Mammary epithelial cell (primary cell): ENCODE measurements at places on chromosomes 13 and 19. TPM values are rescaled to one million over a fixed set of nuclear protein-coding genes. Genes with fewer than 3 reads are reported as not detected.

DNA sequence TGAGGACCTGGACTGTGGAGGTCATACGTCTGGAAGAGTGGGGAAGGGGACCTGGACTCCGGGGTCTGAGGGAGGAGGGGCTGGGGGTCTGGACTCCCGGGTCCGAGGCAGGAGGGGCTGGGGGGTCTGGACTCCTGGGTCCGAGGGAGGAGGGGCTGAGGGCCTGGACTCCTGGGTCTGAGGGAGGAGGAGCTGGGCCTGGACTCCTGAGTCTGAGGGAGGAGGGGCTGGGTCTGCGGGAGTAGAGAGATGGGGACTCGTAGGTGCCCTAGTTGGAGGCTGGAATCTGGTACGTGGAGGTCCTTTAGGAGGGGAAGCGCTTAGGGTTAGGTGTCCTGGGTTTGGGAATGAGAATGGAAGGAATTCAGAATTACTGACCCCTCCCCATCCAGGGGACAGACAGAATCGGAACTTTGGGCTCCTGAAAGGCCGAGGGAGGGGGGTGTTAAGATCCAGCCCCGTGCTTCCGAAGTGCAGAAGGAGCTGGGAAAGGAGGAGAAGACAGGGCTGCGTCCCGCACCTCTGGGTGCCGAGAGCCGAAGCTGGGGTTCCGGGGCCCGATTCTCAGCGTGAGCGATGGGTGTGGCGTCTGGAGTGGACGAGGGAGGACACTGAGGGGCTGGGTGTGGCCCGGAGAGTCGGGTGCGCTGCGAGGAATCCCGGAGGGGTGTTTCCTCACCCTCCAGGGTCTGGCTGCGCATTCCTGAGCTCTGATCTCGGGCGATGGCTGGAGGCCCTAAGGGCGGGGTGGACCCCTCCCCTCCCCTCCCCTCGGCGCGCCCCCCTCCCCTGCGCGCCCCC, 608 bp downstream of the MYADM start:
- peak; percentile 37 for DNase-seq

DNA sequence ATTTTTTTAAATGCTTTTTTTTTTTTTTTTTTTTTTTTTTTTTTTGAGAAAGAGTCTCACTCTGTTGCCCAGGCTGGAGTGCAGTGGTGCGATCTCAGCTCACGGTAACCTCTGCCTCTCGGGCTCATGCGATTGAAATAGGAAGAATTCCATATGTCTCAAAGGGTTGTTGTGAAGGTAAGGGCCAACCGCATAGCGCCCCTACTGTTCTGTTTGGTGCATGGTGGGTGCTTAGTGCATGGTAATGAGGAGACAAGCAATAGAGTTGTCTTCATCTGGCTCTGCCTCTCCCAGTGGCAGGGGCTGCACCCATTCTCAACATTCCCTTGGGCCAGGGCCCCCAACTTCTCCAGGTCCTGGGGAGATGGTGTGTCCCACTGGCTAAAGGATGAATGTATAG, 68.7 kb downstream of the RASL11A start:
- DNase-seq = peak; percentile 20

- DNase-seq = no peak
Observed at GRCh38 chr13:110107568-110108347, 199.2 kb downstream of the COL4A1 start.

DNA sequence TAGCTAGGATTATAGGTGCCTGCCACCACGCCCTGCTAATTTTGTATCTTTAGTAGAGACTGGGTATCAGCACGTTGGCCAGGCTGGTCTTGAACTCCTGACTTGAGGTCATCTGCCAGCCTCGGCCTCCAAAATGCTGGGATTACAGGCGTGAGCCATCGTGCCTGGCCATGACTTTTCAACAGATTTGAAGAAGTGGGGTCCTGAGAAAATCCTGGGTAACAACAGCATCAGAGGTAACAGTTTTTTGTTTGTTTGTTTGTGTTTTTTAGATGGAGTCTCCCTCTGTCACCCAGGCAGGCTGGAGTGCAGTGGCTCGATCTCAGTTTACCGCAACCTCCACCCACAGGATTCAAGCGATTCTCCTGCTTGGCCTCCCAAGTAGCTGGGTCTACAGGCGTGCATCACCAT, 3.7 kb downstream of the JUNB start:
- no peak for DNase-seq

- DNase-seq = no peak
Observed at GRCh38 chr13:22108283-22108942, 437.5 kb downstream of the FGF9 start.

GRCh38 chr13:108561149-108561548, 68.3 kb upstream of the MYO16 start:
- no peak for DNase-seq

- no peak for DNase-seq
Observed at GRCh38 chr13:64078025-64078424, 2662.4 kb upstream of the PCDH20 start.

GRCh38 chr13:79684371-79684770, 203.4 kb downstream of the NDFIP2 start:
- no peak for DNase-seq

DNA sequence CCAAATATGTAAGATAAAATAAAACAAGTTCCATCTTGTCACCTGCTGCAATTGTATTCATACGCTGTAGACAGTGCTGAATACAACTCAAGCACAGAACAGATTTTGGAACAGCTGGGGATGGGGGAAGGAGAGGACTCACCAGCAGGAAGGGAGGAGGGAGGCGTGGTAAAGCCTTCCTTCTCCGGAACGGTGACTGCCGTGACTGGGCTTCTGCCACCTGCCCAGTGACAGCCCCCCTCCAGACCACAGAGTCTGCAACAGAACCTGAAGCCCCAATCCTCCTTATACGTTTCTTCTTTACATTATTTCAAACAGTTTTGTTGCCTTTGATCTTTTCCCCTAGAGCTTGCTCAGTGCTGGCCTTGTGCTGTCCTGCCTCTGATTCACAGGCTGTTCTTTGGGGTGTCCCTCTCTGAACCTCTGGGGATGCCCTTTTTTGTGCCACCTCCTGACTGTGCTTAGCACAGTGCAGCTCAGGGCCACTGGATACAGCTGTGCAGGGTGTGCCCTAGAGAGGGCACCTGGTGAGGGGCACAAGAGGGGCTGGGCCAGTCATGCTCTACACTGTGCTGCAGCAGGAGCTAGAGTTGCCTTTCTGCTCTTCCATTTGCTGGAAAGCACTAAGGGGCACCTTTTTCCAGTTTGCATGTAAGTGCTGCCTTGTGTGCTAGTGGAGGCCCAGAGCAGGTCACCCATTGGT, 213.0 kb downstream of the ZIC5 start:
- no peak for DNase-seq

DNA sequence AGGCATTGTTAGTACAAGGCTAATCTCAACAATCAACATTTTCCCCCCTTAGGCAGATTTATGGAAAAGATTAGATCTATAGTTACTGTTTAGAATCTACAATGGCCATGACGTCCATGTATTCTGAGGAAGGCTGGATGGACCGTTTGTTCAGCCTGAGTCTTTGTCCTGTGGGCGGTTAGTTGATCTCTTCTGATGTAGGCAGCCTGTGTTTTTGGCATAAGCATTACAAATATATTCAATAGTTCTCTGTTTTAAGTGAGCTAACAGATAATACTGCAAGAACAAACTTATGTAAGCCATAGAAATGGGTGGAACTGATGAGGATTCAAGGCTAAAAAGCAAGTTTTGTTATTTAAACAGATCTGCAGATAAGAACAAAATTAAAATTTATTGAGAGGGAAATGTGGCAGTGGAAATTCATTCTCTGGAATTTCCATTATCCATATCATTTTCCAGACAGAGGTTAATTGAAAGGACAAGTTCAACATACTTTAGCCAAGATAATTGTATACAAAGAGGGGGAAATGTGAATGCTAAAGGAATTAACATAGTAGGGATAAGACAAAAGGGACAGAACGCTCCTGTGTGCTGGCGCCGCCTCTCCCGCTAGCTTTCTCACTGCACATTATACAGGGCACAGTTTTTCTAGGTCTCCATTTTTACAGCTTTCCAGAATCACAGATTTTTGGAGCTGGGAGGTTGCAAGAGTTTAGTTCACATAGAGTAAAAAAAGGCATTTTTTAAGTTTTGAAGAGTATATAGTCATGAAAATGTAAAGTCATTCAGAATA, 48.6 kb downstream of the FAM124A start:
- no peak for DNase-seq

DNA sequence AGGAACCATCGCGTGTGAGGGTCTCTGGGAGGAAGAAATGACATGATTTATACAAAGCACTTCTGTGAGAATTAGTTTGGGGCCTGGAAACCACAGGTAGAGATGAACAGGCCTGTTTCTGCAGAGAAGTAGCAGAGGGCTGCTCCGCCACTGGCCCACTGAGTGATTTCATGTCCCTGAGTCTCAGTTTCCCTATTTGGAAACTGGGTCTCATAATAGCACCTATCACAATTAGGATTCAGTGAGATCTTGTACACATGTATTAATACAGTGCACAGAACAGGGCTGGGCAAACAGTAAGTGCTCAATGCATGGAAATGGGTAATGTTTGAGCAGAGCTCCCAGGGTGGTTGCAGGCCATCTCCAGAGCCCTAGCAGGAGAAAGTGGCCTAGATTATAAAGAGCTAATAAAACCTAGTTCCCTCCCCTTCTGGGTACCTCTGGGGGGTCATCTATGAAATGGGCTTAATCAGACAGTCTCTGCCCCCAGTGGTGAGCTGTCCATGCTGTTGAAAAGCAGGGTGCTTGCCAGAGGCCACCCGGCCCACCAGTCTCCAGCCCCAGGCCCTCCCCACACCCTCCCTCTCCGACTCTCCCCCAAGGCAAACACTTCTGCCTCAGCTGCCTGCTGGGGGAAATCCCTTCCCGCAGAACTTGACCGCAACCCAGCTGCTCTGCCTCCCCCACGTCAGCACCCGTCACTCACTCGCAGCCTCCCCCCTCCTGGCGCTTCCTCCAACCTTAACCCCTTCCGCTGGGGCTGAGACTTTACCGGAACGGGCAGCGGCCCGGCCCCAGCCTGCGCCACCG, 4.5 kb downstream of the BCL3 start:
- peak; percentile 94 for DNase-seq

DNA sequence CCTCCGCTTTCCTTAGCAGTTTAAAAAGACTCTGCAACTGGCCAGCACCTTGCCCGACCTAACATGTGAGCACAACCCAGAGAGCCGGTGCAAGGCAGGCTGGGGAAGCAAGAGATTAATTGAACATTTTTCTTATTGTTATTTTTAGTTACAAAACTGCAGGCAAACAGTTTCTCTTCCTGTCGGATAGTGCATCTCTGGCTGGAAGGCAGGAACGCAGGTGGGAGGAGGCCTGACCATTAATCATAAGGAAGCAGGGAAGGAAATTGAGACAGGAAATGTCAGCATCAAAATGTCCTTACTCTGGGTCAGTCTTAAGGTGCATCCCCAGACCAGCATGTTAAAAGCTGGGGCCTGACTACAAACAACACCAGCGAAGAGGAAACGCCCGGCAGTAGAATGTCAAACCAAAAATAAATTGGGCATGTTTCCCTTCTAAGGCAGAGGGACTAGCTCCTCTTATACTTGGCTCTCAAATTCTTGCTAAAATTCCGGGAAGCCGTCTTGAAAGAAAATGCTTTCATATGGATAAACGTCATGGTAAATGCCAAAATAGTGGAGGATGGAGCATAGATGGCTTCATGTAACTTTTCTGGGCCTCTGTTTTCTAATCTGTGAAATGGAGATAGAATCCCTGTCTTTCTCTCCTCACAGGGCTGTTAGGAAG, 226.8 kb downstream of the RAP2A start:
- no peak for DNase-seq

DNA sequence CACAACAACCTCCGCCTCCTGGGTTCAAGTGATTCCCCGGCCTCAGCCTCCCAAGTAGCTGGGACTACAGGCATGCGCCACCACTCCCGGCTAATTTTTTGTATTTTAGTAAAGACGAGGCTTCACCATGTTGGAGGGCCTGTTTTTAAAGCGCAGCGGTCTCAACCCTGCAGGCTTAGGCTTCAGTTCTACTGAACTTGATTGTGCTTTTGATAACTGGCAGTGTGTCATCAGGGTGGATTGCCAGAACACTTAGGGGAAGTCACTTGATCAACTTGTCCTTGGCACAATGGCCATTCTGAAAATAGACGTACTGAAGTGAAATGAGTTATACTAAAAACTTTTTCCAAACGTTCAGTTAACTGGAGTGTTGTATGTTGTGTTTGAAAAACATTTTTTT, 472.2 kb downstream of the KLF5 start:
- no peak for DNase-seq

GRCh38 chr13:74367193-74367592, 233.0 kb upstream of the KLF12 start:
- DNase-seq = no peak

- no peak for DNase-seq
Observed at GRCh38 chr19:14544977-14545715, 15.8 kb downstream of the TECR start.

- no peak for DNase-seq
Observed at GRCh38 chr19:8573316-8573715, 3.9 kb downstream of the MYO1F start.

DNA sequence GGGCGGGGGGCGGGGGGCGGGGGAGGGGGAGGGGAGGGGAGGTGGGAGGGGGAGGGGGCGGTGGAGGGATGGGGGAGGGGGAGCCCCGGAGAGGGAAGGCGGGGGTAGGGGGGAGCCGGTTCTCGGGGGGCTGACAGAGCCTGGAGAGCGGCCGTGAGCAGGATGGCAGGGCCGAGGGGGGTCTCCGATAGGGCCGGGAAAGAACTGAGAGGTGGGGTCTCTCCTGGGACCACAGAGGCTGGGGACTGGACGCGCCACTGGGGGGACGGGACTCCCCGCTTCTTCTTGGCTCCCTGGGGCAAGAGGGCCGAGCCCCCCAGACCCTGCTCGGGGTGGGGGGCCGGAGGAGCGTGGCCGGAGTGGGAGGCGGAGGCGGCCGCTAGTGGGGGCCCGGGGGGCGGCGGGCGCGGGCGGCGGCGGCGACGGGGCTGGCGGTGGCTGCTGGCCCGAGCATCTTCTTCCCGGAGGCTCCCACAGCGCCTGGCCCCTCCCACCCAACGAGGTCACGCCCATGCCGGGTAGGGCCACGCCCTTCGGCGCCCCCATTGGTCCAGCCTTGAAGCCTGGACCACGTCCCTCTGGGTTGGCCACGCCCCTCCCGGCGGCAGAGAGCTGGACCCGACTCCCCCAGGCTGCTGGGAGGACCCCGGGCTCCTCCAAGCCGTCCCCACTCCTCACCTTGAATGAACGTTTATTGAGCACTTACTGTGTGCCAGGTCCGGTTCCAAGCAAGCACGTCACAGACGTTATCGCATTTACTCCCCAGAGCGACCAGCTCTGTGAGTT, at the start of gene NOVA2:
Gene NOVA2 (minus strand): TSS at position 313 of the 786 bp plus-strand sequence. CDS start 514 bp downstream, outside the sequence.
- peak; percentile 47 for DNase-seq

GRCh38 chr13:77374786-77375185, 47.9 kb upstream of the MYCBP2 start:
- no peak for DNase-seq

Gene PTPRS
- polyA plus RNA-seq = 8.0 TPM

Gene GPR18
- polyA plus RNA-seq = not detected

Gene ZNF563
- polyA plus RNA-seq = 2.0 TPM

Gene TBC1D4
- 20.8 TPM for polyA plus RNA-seq

Gene VSTM1
- not detected for polyA plus RNA-seq

Gene NRTN
- polyA plus RNA-seq = not detected

Gene LILRA1
- polyA plus RNA-seq = not detected

Gene SELENOV
- polyA plus RNA-seq = not detected
